Stimulated activated CD8-positive, alpha-beta memory T cell treated with anti-CD3 and anti-CD28 coated beads, Interleukin-7, amount 100 ng/mL, for 4 hours (primary cell): ENCODE measurements at places on chromosomes 7 and 10.

- DNase-seq: no peak
These were observed 32.1 kb upstream of the PSMG3 start for GRCh38 chr7:1601956-1602355.

DNA sequence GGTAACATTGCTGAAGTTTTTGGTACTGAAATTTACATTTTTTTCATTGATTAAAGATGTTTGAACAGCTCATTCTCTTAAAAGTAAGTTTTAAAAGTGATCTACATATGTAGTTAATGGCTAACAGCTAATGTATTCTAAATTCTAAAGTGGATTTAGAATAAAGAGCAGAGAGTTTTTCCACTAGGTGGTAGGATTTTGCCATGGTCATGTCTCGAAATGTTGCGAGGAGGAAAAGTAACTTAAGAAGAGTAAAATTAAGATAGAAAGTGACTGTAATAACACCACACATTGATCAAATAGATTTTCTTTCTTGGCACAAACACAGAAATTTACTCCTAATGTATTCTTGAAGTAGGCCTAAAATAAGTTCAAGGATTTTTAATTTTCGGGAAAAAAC lies 19.8 kb downstream of the LSMEM1 start:
- no peak for DNase-seq

DNA sequence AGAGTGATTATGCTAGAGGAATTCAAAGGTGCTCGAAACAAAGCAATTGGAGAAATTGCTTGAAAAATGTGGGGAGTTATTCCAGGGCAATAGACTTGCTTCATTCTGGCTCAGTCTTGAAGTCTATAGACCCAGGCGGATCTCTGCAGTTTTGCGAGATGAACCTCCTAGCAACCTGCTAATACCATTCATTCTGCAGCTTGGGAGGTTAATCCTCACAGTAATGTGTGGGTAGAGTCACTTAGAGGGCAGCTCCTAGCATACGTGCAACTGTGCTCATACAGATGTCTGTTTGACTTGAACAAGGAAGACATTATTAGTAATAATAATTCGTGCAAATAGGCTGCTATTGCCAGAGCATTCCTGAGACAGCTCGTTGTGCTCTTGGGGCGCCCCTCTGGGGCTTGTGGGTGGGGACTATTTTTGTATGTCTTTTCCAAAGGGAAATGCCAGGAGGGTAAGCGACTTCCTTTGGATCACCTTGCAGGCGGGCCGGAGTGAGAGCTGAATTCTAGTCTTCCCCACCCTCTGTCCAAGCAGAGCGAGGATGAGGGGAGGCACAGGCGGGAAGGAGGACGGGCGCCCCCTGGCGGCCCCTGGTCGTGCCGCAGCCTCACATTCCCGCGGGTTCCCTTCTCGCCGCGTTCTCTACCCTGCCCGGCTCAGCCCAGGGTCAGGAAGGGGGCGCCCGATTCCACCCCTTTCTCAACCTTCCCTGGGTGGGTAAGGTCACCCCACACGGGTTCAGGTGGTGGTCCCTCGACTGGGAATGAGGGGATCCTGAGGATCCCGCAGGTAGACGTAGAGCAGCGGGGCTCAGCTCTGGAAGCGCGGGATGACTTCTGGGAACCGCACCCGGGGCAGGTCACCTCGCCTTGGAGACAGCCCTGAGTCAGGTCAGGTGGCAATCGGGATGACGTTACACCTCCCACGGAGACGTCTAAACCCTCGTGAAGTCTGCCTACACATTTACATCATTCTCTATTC lies 241.5 kb downstream of the PHTF2 start:
- DNase-seq: peak; percentile 32

GRCh38 chr10:63157845-63158624 lies 24.9 kb downstream of the NRBF2 start:
- peak; percentile 7 for DNase-seq

DNA sequence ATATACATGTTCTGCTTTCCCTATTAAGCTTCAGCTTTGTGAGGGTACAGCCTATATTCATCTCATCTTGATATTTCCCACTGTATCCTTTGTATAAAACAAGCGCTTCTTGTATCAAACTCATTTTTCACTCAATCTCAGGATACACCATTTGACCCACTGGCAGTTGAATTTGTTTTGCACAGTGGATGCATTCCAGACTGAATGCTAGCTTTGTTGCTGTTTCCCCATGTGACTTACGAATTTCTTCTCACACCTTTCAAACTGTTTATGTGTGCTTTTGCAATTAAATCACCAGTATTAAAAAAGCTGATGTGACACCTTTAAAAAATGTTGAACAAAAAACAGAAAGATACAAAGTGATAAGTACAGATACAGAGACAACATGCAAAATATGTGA lies 180.9 kb downstream of the ZNF438 start:
- no peak for DNase-seq

DNA sequence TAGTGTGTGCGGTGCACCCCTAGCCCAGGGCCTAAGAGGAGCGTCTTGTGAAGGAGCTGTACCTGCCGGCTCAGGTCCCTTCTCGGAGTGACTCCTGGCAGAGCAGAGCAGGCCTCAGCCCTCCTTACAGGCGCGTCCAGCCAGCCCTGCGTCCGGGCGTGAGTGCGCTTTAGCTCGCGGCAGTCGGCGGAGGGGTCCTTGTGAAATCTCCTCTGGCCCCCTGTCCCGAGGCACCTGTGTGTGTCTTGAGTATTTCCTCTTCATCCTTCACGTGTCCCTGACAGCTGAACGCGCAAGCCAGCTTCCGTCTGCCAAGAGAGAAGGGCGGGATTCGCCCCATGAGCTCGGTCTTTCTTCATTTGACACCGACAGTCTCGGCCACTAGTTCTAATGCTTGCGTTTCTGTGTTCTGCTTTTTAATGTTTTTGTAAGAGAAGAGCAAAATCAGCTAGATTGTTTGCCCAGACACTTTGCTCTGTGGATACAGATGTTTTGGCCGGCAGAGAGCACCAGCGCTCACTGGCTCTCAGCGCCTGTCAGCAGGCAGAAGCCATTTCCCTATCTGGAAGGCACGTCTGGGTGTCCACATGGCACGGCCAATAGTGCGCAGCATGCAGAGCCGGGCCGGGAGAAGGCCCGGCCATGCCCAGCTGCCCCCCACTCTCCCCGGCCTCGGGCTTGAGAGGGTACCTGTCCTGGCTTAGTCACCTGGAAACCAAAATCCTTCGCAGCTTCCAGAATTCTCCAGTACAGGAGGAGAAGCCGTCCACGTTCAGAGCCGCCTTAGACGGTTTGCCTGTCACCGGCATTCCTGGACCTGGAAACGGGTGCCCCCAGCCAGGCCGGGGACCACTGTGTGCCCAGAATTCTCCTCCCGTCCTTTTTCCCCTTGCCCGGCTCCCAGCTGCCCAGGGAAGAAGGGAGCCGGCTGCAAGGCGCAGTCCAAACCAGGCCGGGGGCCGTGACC lies 7.0 kb downstream of the GET4 start:
- no peak for DNase-seq

DNA sequence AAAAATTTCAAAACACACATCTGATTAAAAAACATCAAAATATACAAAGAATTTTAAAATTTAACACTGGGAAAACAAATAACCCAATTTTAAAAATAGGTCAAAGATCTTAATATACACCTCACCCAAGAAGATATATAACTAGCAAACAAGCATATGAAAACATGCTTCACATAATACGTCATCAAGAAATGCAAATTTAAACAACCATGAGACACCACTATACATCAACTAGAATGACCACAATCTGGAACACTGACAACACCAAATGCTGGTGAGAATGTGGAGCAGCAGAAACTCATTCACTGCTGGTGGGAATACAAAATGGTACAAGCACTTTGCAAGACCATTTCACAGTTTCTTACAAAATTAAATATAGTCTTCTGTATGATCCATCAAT lies 498.4 kb downstream of the IPMK start:
- no peak for DNase-seq

DNA sequence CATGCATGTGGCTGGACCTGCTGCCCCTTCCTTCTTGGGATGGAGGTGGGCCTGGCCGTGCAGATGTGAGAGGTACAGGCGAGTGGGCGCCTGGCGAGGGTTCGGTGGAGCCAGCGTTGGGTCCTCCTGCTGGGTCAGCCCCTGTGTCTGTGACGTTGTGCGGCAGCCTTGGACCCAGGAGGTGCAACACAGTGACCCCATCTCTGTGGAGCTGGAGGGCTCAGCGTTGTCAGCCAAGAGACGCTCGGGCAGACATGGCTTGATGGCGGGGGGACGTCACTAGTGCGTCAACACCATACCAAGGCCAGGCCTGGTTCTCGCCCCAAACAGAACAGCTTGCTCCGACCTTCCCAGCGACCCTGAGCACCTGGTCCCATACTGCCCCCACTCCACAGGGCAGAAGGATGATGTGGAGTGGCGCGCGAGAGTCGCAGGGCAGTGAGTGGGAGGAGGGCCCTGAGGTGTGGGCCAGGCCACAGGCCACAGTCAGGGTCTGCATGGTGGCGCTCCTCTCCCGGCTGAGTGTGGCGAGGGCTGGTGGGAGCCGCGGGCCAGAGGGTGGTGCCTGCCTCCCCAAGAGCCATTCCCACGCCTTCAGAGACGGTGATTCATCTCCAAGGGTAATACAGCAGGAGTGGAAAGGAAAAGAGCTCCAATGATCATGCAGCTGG lies 184.4 kb downstream of the DNAJB6 start:
- DNase-seq: no peak

GRCh38 chr10:76066457-76066856 lies 635.0 kb downstream of the LRMDA start:
- DNase-seq: no peak

DNA sequence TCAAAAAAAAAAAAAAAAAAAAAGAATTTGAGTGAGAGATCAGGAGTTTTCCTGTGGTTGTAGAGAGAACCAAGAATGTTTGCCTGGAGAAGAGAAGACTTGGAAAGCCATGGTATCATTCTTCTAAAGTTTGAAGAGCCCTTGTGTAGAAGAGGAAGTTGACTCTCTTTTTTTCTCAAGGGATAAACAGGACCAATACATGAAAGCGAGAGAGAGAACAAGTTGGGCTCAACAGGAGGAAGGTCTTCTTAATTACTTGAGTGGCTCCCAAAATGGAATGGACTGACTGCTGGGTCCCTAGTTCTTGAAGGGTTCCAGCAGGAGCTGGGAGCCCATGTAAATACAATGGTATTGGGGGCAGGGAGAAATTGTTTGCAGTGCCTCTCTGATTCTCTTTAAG lies 173.3 kb upstream of the ADO start:
- DNase-seq: no peak

DNA sequence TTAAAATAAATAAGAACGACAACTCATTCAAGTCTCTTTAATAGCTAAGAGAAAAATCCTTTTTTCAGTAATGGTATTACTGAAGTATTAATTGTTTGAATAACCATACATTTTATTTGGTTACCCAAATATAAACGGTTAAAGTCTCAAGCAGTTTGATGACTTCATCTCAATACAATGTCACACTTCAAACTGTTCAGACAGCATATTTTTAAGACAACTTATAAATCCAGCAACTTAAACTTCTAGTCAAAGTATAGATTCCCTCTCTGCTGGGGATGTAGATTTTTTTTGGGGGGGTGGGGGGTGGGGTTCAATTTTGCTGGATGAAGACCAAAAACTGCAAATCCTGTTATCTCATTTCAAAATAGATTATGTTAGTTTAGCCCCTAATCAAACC lies 42.0 kb downstream of the GNA12 start:
- no peak for DNase-seq

- DNase-seq: no peak
These were observed 30.0 kb downstream of the STRIP2 start for GRCh38 chr7:129464194-129464593.

- peak; percentile 39 for DNase-seq
These were observed 907 bp upstream of the IFRD1 start for GRCh38 chr7:112449353-112449752.

DNA sequence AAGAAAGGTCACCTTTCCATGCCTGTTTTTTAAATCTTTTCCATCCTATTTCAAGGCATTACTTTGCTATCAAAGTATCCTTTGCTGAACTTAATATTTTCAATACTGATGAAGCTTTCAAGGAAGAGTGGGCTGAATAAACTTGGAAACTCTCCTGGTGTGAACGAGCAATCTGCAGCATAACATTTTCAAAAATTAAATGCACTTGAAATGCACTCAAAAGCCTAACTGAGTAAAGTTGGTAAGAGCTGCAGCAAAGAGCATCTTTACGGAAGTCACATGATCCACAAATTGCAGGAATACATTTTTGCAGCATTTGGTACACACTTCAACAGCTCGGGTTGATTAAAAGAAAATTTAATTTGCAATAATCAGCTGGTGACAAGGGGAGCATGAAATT lies 367.3 kb downstream of the PHTF2 start:
- DNase-seq: no peak

GRCh38 chr10:20893297-20893696 lies 3.8 kb downstream of the NEBL start:
- DNase-seq: no peak

GRCh38 chr7:135800560-135800959 lies 51.9 kb upstream of the FAM180A start:
- no peak for DNase-seq

- no peak for DNase-seq
These were observed 89.2 kb downstream of the CXCL12 start for GRCh38 chr10:44295644-44296241.

DNA sequence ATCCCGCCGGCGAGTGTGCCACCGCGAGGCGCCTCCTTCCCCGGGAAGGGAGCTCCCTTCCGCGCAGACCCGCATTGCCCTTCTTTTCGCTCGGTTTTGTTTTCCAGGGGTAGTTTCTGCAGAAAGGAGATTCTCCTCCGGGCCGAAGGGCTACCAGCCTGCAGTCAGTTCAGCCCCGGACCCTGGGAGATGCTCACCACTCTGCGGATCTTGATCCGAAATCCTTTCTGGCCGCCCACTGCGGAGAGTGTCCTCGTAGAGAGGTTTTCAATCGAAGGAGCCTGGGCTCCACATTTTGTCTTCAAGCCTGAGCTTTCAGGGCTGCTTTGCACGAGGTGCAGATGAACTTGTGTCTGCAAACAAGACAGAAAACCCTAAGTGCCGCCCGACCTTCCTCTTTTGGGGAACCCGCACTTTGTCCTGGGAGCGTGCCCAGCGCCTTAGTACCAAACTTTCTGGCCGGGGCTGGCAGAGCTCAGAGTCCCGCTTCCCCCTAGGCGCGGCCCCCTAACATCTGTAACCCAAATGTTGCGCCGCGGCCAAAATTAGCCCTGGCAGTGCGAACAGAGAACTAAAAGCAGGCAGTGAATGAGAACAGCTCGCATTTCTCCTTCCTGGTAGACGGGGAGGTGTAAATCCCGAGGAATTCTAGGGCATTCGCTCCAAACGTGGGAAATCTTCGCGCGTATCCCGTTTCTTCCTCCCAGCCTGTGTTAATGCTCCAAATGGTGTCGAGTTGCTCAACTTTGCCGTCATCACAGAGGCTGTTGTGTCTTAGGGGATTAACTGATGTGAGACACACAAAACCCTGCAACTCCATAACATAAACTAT lies 6.7 kb upstream of the EN2 start:
- no peak for DNase-seq

GRCh38 chr7:96495751-96496216 lies 173.9 kb upstream of the SLC25A13 start:
- DNase-seq: no peak

DNA sequence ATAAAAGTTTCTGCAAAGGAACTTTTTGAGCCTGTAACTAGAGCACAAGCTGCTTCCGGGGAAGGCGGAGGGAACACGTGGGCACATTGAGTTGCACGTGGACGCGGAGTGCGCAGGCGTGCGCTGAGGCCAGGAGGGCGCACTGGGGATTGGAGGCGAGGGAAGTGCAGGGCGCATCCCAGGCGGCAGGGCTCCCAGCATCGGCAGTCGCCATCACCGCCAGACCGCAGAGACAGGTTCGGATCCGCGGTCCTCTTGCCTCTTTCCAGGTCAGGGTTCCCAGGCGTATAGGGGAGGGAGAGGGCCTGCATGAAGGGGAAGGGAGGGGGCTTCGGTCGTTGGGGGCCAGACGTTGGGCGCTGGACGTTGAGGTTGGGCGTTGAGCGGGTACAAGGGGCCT lies at the start of gene TDRD1:
TSS of gene TDRD1 (plus strand) at position 206 of the 400 bp plus-strand sequence. CDS start 8,479 bp downstream, outside the sequence.
- no peak for DNase-seq
